ENCODE measurements at places on chromosomes 16 and 17. TPM values are rescaled to one million over a fixed set of nuclear protein-coding genes. Genes with fewer than 3 reads are reported as not detected.

Gene SP6
- 9.2 TPM for total RNA-seq

Gene RTN4RL1
- total RNA-seq: 6.7 TPM

Gene TBC1D3D
- 4.0 TPM for total RNA-seq

Gene CES3
- 0.29 TPM for total RNA-seq

Gene C1QTNF8
- total RNA-seq: not detected

Gene BAIAP3
- 3.9 TPM for total RNA-seq

Gene HCRT
- not detected for total RNA-seq

Gene KIAA0513
- total RNA-seq: 16.1 TPM

Gene ZP2
- total RNA-seq: not detected

Gene SPIRE2
- 41.6 TPM for total RNA-seq

Gene KCNJ18
- total RNA-seq: not detected

Gene FBXO39
- total RNA-seq: 0.23 TPM

Gene UNC13D
- 75.3 TPM for total RNA-seq

Gene C16orf96
- not detected for total RNA-seq

Gene DUS1L
- total RNA-seq: 158 TPM

Gene KCNJ12
- 1.6 TPM for total RNA-seq

Gene CSH1
- total RNA-seq: not detected

Gene OTOP3
- total RNA-seq: not detected

Gene ACSF2
- 172 TPM for total RNA-seq

Gene C16orf95
- 4.2 TPM for total RNA-seq

Gene PDIA2
- total RNA-seq: not detected

Gene C17orf78
- not detected for total RNA-seq

Gene CACNG5
- not detected for total RNA-seq

Gene TOP2A
- total RNA-seq: 2.9 TPM

Gene ZSCAN10
- not detected for total RNA-seq

Gene TMEM235
- not detected for total RNA-seq

Gene MRPL58
- total RNA-seq: 32.1 TPM

Gene ABCC11
- total RNA-seq: 1.7 TPM

Gene CA7
- total RNA-seq: not detected

Gene GNPTG
- total RNA-seq: 67.6 TPM

Gene PRRT2
- 10.6 TPM for total RNA-seq

Gene CHST5
- total RNA-seq: 0.26 TPM

Gene RNU2-1
- total RNA-seq: 1,456 TPM

Gene DOC2A
- total RNA-seq: 3.1 TPM

Gene VKORC1
- total RNA-seq: 42.1 TPM

Gene SOX8
- 0.73 TPM for total RNA-seq

Gene ATP2A3
- 36.3 TPM for total RNA-seq

Gene ST6GALNAC2
- total RNA-seq: 28.7 TPM

Gene SOCS1
- 6.9 TPM for total RNA-seq

Gene SLC38A8
- total RNA-seq: not detected

Gene PIK3R5
- total RNA-seq: 8.4 TPM

Gene GAS2L2
- total RNA-seq: not detected

Gene SLC52A1
- total RNA-seq: 2.5 TPM

Measured in ureter (tissue), 1 donor.